Activated naive CD4-positive, alpha-beta T cell treated with anti-CD3 and anti-CD28 coated beads for 36 hours (primary cell): ENCODE measurements at places on chromosomes 2 and 18. TPM values are rescaled to one million over a fixed set of nuclear protein-coding genes. Genes with fewer than 3 reads are reported as not detected.

The DNMT3A gene
- 53.0 TPM for total RNA-seq

The GALR1 gene
- not detected for total RNA-seq

GRCh38 chr2:53442093-53442492, 325.5 kb upstream of the CHAC2 start:
- H3K36me3 ChIP-seq = no peaks in the 10 kb centered on the region
- H3K27ac ChIP-seq = no peak overlapping the region

DNA sequence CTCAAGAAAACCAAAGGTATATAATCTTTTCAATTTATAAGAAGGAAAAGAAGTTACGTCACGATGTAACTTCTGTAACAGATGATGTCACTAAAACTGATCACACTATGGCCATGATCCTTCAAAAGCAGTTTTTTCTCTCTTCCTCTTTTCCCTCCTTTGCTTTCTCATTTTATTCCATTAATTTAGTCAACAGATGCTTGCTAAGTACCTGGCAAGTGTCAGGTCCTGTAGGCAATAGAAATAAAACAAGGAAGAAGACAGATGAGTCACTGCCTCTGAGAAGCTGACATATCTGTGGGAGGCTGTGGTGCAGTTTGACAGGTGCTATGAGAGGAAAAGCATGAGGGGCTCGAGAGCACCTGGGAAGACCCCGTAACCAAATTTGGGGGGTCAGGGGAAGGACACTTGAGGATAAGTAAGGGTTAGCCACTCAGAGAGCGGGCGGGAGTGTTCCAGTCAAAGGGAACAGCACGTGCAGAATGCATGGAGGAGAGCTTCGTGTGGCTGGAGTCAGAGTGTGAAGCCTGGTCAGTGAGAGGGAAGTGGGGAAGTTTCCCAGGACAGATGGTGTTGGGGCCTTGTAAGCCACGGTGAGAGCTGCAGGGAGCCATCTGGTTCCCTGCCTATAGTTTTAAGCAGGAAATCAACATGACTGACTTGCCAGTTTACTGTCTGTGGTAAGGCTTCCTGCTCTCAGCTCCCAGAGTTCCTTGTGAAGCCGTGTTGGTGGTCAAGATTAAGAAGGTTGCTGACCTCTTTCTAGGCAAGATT, 198.8 kb upstream of the FOSL2 start:
- no peaks in the 10 kb centered on the region for H3K27me3 ChIP-seq
- H3K36me3 ChIP-seq = no peaks in the 10 kb centered on the region
- peaks cover 4% of the 10 kb centered on the region for H3K4me1 ChIP-seq
- no peak for DNase-seq

DNA sequence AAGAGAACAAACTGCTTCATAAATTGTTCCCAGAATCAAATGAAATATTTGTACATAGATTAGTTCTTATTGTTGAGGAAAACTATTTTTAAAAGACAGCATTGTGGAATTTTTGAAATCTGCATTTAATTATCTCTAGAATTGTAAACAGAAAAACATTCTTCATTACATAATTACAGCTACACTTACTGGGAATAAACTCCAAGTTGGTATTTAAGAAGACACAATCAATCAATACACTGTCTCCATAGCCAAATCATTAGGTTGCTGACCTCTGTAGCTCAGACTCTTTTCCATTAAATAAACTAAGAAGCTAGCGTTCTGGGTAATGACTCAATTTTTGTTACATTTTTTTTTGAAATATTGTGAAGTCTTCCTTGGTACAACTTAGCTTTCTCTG, 70.2 kb upstream of the PIEZO2 start:
- H3K4me1 ChIP-seq = no peaks in the 10 kb centered on the region
- DNase-seq = no peak
- H3K36me3 ChIP-seq = no peaks in the 10 kb centered on the region

DNA sequence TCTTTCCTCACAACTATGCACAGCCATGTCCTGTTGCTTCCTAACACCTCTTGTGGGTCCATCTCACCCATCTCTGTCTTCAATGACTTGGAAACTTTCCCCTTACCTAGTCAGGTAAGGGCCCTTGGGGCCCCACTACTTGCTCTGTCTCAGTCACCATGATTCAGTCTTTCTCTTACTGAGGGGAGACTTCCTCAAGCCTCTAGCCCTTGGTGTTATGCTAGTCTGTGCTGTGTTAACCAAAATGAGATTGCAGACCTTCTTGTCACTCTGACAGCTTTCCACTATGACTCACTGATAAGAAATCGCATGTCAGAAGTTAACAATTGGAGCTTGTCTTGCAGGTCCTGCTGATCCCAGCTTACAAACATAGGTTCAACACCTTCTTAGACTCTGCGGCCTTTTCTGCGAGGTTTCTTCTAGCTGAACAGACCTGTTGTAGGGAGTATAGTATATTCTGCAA, 65.3 kb downstream of the WDR75 start:
- no peak overlapping the region for H3K4me3 ChIP-seq
- no peaks in the 10 kb centered on the region for H3K27me3 ChIP-seq
- H3K27ac ChIP-seq = no peak overlapping the region
- H3K4me1 ChIP-seq = peaks cover 17% of the 10 kb centered on the region

- DNase-seq = no peak
- no peaks in the 10 kb centered on the region for H3K27me3 ChIP-seq
- no peak overlapping the region for H3K27ac ChIP-seq
- no peaks in the 10 kb centered on the region for H3K4me1 ChIP-seq
Observed at GRCh38 chr18:41449612-41450011, 505.4 kb upstream of the PIK3C3 start.
